ENCODE measurements at places on chromosomes 3 and 15.
A peak's percentile ranks its signal among the peaks of the same experiment; 100 is the strongest.

- no peak for DNase-seq
These were observed 321.6 kb upstream of the DNAJC19 start for GRCh38 chr3:181311186-181311585.

DNA sequence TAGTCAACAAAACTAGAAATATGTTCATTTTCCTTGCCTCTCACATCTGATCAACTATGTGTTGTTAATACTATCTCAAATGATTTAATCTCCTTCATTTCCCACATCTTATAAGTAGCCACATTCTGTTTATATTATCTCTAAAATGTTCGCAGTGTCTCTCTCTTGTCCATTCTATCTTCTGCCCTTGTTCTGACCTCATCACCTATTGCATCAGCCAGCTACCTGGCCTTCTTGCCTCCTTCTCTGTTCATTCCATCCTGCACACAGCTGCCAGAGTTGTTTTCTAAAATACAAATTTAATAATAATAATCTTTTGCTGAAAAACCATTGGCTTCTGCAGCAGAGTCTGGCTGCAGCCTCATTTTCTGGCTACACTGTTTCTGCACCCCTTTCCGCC lies 75.3 kb upstream of the CCNL1 start:
- DNase-seq = no peak

DNA sequence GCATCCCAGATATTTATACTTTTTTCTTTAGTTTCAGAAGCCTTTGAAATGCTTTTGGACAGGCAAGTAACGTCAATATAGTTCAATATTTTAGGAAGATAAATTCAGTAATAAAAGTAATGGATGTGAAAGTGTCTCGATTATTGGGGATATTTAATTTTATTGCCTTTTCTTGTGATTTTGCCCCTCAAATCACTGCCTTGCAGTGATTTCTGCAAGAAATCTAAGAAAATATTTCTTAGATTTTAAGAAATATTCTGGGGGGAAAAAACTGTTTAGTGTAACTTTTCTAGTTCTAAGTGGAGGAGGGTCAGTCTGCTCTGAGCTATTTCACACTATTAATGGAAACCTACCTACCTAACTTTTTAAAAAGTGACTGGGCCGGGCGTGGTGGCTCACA lies 33.6 kb downstream of the MGA start:
- DNase-seq = no peak

DNA sequence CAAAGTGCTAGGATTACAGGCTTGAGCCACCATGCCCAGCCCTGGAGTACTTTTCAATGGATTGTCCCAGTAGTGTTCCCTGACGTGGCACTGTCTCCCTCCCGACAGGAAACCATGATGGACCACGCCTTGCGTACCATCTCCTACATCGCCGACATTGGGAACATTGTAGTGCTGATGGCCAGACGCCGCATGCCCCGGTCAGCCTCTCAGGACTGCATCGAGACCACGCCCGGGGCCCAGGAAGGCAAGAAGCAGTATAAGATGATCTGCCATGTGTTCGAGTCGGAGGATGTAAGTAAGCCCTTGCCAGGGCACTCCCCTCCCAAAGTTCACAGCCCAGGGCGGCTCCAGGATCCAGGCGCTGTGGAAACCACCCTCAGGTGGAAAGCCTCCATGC lies 168.1 kb downstream of the NSMCE3 start:
- no peak for DNase-seq

DNA sequence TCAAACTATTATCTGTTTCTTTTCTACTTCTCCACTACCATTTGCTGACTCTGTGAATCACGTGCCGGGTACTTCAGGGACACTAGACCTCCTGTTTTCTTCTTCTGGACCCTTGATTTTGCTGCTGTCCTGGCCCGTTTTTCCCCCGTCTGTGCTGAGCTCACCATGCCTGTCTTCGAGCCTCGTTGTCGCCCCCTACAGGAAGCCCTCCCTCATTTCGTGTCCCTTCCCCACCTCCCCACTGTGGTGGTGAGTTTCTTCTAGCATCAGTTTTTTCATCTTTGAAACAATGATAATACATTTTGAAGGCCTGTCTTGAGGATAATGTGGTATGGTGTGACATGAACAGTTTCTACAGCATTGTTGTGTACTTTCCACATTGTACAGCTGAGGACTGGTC lies 12.8 kb downstream of the GABRG3 start:
- no peak for DNase-seq

- no peak for DNase-seq
These were observed 13.7 kb upstream of the SERPINI2 start for GRCh38 chr3:167487556-167487955.

GRCh38 chr15:59002418-59002859 lies 15.0 kb downstream of the RNF111 start:
- no peak for DNase-seq

GRCh38 chr3:87073496-87074145 lies 82.7 kb upstream of the VGLL3 start:
- no peak for DNase-seq

- no peak for DNase-seq
These were observed 346.6 kb downstream of the CNTN6 start for GRCh38 chr3:1439395-1439794.

DNA sequence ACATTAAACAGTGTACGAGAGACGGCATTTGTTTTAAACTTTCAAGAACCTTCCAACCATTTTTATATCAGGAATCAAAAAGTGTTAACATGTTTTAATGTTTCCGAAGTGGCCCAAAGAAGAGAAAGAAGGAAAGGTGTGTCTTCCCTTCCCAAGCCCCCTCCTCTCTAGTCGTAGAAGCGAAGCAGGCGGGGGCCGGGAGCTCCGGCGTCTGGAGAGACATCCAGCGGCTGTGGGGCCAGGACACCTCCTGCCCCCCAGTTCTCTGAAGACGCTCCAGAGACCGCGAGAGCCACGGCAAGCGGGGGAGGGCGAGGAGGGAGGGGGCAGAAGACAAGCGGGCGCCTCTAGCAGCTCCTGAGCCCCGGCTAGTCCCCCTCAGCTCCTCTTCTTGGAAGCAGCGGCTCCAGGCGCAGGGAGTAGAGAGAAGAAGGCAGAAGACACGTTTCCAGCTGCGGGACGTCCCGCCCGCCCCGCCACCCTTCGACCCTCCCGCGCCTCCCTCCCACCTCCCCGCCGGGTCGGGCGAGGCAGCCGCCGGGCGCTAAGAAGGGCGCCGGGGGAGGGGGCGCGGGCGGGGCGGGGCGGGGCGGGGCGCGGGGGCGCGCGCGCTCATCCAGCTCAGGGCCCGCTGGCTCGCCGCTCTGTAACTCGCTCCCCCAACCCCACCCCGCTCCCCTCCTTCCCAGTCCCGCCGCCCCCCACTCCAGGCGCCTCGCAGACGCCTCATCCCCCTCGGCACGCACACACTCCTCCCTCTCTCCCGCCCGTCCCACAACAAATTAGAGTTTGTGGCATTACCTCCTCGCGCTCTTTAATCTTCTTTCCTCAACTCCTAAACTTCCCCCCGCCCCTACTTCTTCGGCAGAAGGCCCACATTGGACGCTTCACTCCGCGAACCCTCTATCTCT lies at the start of gene ZBTB20:
ZBTB20 (minus strand) TSS at position 871 of the 911 bp plus-strand sequence.
- peak; percentile 63 for DNase-seq

GRCh38 chr3:188421151-188421821 lies 267.3 kb downstream of the LPP start:
- no peak for DNase-seq

- no peak for DNase-seq
These were observed 62.1 kb downstream of the SSR3 start for GRCh38 chr3:156492801-156493261.

DNA sequence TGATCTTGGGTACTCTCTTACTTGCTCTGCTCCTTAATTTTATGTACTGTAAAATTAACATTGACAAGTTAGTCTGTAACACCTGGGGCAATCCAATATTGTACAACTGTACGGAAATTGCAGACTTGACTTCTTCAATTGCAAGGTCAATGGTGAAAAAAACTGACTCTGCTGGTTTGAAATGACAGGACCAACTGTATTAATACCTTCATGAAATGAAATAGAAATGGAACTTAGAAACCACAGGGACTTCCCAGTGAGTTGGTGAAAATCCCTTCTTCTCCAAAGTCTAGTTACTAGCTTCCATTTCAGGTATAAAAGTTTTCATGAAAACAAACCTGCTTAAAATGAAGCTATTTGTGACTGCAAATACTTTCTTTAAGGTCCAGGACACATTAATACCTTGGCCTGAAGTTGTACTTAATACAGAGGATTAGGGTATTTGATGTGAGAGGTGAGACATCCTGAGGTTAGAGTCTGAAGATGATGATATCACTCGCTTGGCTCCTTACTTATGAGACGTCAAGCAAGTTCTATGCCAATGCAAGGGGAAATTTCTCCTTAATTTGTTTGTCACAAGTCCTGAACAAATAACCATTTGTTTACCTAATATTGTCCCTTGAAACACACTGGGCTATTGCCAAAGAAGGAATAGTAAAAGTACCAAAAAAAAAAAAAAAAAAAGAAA lies 226.2 kb upstream of the TP63 start:
- no peak for DNase-seq

DNA sequence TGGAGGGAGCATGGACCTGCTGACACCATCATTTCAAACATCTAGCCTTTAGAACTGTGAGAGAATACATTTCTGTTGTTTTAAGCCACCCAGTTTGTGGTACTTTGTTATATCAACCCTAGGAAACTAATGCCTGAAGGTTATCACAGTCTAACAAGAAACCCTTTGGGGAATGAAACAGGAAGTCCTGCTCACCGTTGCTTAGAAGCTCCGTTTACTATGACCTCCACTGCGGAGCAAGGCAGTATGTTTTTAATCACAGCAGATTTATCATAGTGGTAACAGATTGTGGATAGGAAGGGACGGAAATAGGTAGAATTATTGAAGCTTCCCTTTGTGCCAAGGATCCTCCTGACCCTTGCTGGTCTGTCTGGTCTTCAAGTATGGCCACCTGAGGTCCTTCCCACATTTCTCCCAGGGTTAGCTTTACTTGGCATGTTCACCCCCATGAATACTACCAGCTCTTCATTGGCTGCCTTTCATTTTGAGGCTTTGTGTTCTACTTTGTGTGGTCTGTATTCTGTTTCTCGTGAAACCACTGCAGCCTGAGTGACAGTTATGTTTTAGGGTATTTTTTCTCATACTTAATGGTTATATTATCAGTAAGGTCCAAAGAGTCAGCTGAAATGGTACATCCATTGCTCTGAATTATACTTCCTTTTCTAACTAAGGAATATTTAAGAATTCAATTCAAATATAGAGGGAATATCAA lies 201.6 kb downstream of the CHST2 start:
- no peak for DNase-seq

GRCh38 chr3:31880020-31880419 lies 101.0 kb downstream of the OSBPL10 start:
- DNase-seq = no peak

- DNase-seq = no peak
These were observed 617.5 kb downstream of the TBL1XR1 start for GRCh38 chr3:176579711-176580185.

- no peak for DNase-seq
These were observed 171.1 kb downstream of the MAGI1 start for GRCh38 chr3:65867463-65868210.

GRCh38 chr3:78838362-78838761 lies 929.4 kb downstream of the ROBO1 start:
- no peak for DNase-seq

- no peak for DNase-seq
These were observed 85.3 kb upstream of the VEPH1 start for GRCh38 chr3:157588386-157589060.

- DNase-seq = peak; percentile 32
These were observed 28.8 kb upstream of the MAGEF1 start for GRCh38 chr3:184740509-184741258.

- DNase-seq = no peak
These were observed 29.0 kb downstream of the CHCHD6 start for GRCh38 chr3:126733061-126733430.

DNA sequence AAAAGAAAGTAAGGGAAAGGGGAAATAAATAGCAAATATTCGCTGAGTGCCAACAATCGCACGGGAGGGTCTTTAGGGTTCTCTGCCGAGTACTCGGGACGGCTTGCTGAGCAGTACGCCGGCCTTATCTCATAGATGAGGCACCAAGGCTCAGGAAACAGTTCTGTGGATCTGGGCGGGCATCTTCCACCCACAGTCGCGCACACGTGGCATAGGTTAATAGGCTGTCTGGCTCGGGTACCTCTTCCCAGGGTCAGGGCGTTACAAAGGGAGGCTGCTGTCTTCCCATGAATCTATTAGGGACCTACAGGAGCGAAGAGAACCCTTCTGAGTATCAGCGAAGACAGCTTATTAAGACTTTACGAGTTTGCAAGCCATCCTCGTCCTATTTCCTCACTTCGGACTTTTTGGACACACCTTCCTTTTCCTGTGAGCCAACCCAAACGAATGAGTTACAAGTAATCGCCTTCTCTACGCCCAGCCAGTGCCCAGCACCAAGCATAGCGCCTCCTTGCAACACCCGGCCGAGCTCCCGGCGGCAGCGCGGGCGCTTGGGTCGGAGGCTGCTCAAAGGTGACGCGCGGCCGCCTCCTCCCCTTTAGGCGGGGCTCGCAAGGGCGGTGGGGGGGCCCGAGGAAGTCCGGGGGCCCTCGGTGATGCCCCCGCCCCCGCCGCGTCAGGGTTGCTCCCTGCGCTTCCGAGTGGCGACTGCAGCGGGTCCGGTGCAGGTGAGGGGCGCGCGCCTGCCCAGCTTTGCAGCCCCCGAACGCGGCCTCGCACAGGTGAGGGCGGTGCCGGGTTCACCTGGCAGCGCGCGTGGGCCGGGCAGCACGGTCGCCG lies at the start of gene MCTP2:
MCTP2 (plus strand) TSS at position 679 of the 840 bp plus-strand sequence. CDS start 66,705 bp downstream, outside the sequence.
- peak; percentile 92 for DNase-seq

DNA sequence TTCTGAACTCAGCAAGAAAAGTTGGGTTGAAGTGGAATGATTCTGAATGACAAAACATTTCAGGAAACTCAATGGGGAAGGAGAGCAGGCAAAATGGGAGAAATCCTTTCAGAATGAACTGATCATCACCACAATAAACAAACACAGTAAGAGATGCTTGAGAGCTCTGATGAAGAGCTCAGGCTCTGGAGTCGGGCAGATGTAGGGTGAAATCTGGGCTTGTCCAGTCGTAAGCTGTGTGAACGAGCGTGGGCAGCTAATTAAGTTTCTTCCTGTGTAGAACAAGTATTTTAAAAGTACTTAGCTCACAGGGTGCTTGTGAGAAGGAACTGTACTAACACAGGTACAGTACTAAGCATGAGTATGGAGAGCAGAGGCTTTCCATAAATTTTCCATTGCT lies 406.2 kb downstream of the FOXP1 start:
- DNase-seq = no peak

DNA sequence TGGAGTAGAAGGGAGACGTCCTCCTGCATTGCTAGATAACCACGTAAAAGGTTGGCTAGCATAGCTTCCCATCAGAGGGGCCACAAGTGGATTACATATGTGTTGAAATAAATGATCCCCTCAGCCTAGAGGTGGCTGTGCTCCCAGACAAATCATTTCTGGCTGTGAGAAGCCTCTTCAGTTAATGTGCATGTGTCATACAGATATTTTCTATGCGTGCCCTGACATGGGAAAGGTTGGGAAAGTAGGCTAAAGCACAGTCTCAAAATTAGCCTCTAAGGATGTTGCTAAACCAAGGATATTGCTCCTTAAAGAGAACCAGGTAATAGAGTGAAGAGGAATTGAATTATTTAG lies 17.8 kb downstream of the USP3 start:
- DNase-seq = no peak

GRCh38 chr15:57138349-57138788 lies 219.9 kb downstream of the TCF12 start:
- no peak for DNase-seq

GRCh38 chr15:70083946-70084345 lies 13.8 kb downstream of the TLE3 start:
- peak; percentile 9 for DNase-seq
